ENCODE measurements at places on chromosomes 2 and 18.

- no peak for DNase-seq
Observed at GRCh38 chr18:24326211-24326610, 71.4 kb downstream of the OSBPL1A start.

GRCh38 chr2:234808907-234809306, 142.9 kb upstream of the SH3BP4 start:
- no peak for DNase-seq

DNA sequence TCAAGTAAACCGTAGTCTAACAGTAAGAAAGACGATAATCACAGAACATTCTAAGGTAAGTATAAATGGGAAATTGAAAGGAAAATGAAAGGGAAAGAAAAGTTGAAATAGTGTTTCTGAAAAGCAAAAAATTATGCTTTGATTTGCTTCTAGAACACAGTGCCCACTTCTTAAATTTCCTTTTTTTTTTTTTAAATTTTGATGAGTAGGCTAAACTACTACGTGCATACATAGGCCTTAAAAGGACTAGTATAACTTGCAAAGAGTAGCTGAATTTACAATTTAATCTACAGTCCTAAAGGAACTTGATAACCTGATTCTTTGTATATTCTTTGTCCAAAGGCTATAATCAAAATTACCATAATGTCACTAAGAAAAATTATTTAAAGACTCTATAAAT, 325.3 kb downstream of the PAX3 start:
- no peak for DNase-seq

GRCh38 chr2:162473986-162474385, 130.1 kb downstream of the GCA start:
- DNase-seq: no peak

DNA sequence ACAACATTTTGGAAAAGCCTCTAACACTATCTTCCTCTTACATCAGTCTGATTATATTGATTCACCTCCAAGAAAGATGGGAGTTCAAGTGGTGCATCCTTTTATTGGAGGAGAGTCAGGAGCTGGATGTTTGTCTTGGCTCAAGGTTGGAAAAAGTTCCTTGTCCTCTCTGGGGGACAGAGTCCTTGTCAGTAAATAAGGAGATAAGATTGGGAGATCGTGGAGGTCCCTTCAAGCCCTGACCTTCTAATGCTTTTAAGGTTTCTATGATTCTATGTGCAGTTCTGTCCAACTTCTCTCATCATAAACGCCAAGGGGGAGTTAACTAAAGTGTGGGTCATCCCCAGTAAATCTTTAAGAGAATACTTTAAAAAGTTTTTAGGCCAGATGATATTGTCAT, 60.9 kb upstream of the CCBE1 start:
- DNase-seq: no peak

- no peak for DNase-seq
Observed at GRCh38 chr2:180706694-180707093, 273.7 kb upstream of the UBE2E3 start.

- no peak for DNase-seq
Observed at GRCh38 chr2:64404002-64404731, 49.8 kb upstream of the LGALSL start.

DNA sequence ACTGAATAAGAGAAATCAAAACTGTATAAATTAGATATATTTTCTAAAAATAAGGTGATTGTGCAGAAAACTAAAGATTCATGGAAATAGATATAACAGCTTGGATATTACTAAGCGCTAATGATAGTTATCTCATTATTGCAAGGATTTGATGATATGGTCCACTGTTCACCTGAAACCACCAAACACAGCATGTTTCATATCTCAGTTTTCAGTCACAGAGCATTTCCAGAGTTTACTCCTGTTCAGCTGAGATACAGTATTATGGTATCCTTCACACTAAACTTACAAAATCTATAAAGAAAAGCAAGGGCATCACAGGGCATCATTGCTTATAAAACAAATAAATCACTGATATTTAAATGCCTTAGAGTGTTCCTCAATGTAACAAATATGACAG, 591.6 kb downstream of the ERBB4 start:
- DNase-seq: no peak

DNA sequence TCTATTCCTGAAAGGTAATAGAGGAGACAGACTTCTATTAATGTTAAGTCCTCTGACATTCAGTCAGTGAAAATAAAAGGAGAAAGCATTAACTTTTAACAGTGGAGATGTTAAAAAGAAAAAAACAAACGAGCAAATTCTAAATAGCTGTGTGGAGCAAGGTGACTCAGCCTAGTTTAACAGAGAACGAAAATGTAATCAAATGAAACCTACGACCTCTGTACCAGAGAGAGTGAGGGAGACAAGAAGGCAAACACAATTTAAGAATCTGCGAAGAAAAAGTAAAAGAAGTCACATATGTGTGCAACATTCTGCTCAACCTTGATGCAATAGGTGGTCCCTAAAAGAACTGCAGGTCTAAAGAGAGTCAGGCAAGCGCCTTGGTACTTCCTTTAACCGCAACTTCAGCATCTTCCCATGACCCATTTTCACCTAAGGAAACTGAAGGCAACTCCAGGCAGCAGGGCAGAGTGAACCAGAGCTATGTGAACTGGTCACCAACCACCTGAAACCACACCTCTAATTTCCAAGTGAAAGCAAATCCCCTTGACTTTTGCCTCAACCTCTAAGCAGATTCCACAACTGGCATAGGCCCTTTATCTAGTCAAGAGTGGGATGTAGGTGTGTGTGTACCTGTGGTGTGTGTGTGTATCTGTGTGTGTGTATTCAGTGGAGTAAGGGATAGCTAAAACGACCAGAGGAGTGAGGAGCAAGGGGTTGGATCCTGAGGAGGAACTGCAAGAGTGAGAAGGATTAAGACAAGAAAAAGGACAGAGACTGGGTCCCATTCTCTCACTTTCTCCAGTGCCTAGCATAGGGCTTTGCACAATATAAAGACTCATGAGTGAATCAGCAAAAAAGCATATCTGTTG, 43.0 kb downstream of the FIGN start:
- no peak for DNase-seq

- DNase-seq: no peak
Observed at GRCh38 chr2:10103179-10103578, 19.4 kb upstream of the RRM2 start.
